ENCODE measurements at places on chromosomes 1 and 21.

DNA sequence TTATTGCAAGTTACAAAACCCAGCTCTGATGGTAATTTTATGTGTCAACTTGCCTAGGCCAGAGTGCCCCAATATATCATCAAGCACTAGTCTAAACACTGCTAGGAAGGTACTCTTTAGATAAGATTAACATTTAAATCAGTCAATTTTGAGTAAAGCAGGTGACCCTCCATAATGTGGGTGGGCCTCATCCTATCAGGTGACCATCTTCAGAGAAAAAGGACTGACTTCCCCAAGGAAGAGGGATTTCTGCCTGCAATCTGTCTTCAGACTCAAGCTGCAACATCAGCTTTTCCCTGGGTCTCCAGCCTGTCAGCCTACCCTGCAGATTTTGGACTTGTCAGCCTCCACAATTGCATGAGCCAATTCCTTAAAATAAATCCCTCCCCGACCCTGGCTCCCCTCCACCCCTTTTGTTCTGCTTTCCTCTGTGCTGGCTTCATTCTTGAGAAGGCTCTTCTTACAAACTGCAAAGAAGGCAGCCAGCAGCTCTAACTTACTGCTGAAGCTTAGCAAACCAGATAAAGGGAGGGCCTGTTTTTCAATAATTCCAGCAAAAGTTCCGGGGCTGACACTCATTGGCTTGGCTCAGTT is 56.4 kb upstream of the RUNX3 start:
- DNase-seq = no peak

DNA sequence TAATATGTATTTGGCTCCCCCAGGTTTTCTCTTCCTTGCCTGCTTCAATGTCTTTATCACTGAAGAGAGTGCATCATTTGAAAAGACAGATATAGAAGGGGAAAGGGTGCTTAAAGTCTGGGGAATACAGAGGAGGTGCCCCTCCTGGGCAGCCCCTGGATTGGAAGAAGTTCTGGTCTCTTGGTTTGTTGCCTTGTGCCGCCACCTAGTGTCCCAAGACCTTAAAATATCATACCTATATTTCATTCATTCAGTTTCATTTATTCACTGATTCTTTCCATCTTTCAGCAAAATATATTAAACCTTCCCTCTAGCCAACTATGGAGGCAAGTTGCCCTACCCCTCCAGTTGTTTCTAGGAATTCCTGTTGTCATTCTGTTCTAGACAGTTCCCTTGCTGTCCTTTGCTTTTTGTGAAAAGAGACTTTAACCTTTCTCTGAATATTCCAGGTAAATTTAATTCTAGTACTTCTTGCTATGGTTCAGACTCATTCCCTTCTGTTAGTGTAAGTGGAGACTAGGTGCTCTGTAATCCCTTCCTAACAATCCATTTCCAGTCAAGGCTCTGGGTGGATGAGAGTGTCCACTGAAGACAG is 56.1 kb downstream of the MEF2D start:
- no peak for DNase-seq

GRCh38 chr1:15137809-15138208 is 15.7 kb upstream of the TMEM51 start:
- DNase-seq = no peak

DNA sequence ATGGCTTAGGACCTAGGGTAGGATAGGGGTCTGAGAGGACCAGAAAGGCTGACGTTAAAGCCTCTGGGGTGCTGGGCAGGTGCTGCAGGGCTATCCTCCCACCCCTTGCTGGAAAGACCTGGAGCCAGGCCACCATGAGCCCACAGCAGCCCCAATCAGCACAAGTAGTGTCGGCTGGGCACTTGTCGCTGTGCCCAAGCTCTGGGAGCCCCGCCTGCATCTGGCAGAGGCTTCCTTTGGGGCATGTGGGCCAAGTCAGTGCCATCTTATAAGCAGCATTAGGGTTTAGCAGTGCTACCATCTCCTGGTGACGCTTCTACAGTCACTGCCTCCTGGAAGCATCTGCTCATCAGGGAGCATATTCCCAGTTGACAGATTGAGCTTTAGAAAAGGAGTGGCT is 31.3 kb downstream of the MAN1C1 start:
- DNase-seq = no peak

- DNase-seq = peak; percentile 27
These were observed 54.2 kb upstream of the SSBP3 start for GRCh38 chr1:54460351-54460750.

DNA sequence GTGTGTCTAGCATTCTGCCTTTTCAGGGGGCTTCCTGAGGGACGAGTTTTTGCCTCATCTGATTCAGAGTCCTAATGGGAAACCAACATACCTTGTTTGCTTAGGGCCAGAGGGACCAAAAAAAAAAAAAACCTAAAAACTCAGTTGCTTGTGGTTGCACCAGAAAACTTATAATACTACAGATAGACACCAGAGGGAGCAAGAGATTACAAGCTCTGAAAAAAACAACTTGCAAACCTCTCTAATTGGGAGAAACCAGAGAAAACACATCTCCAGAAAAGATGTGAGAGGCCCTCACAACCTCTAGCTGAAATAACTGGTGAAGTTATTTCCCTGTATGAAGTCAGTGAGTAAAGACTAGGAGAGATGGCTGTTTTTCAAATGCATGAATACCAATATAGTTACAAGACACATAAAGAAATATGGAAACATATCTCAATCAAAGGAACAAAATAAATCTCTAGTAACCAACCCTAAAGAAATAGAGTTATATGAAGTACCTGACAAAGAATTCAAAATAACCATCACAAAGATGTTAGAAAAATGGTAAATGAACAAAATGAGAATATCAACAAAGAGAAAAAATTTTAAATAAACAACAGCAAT is 233.7 kb upstream of the NFIA start:
- DNase-seq = no peak

- no peak for DNase-seq
These were observed 3.7 kb downstream of the PCSK9 start for GRCh38 chr1:55043011-55043410.

DNA sequence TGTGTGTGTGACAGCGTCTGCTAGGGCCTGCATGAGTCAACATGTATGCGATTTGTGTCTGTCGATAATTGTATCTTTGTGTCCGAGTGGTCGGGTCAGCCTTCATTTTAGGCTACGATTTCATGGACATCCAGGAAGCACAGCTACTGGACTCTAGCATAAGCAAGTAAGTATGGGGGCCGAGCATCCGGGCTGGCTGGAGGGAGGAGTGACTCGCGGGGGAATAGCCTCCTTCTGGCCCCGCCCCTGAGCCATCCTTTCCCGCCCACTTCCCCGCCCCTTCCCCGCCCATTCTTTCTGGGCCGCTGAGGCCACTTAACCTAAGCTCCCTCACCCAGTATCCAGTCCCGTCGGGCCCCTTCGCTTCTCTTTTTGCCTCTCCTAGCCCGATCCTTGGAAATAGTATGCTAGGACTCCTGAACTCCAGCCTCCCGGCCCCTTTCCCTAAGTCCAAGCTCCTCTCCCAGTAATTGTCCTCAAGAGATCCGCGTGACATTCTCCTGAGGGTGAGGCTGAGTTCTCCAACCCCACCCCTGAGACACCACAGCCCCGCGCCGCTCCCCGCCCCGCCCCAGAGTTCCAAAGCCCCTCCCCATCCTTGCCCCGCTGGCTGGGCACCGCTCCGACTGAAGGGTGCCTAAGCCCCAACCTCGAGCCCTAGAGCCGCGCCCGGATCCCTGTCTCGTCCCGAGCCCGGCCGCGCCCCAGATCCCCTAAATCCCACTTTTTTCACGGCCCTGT is 1.2 kb downstream of the MAP3K6 start:
- peak; percentile 65 for DNase-seq

DNA sequence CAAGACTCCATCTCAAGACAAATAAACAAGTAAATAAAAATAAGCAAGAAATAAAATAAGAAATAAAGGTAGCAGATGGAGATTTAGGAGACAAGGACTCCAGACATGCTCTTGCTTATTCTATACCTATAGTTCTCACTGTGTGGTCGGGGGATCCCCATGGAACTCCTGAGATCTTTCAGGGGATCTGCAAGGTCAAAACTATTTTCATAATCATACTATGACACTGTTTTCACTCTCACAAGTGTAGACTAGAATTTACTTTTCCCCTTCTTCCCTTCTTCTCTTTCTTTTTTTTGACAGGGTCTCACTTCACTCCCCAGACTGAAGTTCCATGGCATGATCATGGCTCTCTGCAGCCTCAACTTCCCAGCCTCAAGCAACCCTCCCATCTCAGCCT is 29.8 kb upstream of the NLRP3 start:
- no peak for DNase-seq

- no peak for DNase-seq
These were observed 95.0 kb downstream of the SGIP1 start for GRCh38 chr1:66628926-66629325.

GRCh38 chr1:12230549-12231275 is 882 bp downstream of the VPS13D start:
- DNase-seq = no peak

DNA sequence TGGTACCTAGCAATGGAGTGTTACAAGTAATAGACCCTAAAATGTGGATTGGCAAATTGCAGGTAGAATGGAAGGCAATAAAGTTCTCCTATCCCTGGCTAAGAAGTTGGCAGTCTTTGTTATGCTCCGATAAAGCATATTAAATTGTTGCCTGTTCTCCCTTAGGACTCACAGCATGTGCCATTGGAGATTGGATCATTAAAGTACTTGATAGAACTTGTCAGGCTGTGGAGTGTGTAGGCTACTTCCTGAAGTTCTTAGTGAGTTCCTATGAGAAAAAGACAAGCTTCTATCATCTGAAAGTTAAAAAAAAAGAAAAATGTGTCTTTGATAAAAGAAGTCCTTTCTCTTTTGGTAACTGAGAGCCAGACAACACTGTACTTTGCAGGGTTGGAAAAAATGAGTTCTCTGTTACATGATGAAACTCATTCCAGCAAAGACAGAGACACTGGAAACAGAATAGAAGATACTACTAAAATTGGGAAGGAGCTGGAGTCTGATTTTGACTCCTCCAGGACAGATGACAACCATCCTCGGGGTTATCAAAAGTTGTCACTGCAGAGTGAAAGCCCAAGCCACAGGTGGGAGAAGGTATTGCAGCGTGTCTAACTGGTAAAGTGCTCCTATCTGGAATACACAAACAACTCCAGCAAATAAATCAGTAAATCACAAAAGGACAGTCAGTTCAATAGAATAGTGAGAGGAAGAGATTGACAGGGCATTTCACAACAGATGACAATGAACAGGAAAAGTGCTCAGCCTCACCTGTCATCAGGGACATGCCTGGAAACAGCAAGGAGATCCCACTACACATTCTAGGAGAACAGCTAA is 87.5 kb upstream of the WDR26 start:
- no peak for DNase-seq

DNA sequence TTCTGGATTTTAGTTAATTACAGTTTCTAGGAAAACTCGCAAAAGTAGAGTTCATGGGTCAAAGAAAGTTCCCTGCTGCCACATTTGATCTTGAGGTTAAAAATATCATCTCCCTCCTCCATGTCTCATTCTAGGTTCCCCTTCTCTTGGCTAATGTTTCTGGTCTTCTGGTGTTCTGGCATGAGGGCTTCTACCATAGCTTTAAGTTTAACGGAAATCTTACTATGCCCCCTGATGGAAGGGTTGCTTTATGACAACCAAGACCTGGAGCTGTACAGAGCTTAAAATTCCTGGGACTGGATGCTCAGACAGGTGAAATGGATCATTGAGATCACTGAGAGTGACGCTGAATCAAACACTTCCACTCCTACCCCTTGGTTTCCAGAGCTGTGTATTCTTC is 1881.7 kb downstream of the MRPL39 start:
- no peak for DNase-seq

DNA sequence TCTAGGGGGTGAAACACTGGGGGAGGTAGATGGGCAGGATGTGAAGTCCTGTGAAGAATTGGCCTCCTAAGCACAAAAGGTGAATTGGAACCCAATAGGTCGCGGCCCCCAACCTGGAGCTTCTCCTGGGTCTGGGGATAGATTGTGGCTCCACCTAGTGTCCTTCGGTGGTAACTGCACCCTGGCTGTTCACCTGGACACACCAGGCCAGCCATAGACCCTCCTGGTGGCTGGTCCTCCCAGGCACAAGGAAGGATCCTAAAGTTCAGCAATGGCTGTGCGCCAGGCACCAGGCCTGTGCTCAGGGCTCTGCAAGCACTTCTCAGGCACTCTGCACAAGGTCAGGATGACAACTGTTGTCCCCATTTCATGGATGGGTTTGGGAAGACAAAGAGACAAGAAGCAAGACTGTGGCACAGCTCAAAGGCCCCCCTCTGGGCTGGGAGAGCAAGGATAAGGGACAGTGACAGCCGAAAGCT is 13.5 kb downstream of the ESPN start:
- DNase-seq = peak; percentile 59

DNA sequence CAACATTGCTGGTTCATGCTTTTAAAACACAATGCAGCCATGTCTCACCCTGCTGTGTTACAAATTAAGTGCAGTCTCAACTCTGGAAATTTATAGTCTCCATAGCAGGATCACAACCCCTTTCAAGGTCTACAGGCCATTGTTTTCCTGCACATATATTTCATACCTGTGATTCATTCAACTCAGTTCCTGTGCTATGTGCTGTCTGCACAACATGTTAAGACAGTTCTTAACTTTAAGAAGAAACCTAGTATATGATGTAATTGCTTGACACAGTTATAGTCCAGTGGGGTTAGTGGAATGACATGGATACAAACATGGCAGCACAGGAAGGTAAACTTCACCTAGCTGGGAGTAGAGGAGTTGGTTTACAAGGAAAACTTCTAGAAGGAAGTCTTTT is 106.4 kb downstream of the IFI44 start:
- DNase-seq = no peak

DNA sequence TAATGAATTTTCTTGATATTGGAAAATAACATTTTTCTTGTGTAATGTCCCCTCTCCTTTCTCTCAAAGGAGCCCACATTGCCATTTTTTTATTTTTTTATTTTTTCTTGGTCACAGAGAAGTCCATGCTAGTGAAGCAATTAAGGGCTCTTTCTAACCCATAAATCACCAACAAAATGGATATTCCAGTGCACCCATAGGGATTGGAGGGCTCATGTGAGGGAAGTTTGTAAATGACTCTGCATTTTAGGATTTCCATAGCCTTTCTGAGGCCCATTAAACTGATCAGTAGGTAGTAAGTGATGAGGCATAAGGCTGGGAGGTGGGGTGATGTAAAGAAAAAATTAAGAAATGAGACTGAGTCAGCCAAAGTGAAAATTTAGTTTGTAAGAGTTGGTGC is 55.9 kb upstream of the JAK1 start:
- DNase-seq = no peak

GRCh38 chr1:236149003-236149595 is 6.8 kb downstream of the GPR137B start:
- no peak for DNase-seq

GRCh38 chr1:221839321-221839720 is 97.4 kb upstream of the DUSP10 start:
- no peak for DNase-seq

- DNase-seq = no peak
These were observed 402.4 kb downstream of the USH2A start for GRCh38 chr1:216020743-216021345.

DNA sequence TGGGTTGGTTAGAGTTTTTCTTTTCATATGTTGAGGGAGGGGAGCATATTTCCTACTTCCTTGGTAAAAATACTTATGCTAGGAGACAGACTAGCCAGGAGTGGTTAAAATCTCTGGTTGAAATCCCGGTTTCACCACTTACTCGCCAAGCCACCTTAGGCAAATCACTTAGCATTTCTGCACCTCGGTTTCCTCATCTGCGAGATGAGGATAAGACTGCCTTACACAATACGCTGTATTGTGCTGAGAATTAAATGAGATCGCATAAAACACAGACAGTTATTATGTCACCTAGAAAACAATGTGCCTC is 1.4 kb downstream of the IFFO2 start:
- no peak for DNase-seq
